Hindlimb muscle (tissue), 1 donor: ENCODE measurements at places on chromosomes 4 and X. TPM values are rescaled to one million over a fixed set of nuclear protein-coding genes. Genes with fewer than 3 reads are reported as not detected.
A peak's percentile ranks its signal among the peaks of the same experiment; 100 is the strongest.

DNA sequence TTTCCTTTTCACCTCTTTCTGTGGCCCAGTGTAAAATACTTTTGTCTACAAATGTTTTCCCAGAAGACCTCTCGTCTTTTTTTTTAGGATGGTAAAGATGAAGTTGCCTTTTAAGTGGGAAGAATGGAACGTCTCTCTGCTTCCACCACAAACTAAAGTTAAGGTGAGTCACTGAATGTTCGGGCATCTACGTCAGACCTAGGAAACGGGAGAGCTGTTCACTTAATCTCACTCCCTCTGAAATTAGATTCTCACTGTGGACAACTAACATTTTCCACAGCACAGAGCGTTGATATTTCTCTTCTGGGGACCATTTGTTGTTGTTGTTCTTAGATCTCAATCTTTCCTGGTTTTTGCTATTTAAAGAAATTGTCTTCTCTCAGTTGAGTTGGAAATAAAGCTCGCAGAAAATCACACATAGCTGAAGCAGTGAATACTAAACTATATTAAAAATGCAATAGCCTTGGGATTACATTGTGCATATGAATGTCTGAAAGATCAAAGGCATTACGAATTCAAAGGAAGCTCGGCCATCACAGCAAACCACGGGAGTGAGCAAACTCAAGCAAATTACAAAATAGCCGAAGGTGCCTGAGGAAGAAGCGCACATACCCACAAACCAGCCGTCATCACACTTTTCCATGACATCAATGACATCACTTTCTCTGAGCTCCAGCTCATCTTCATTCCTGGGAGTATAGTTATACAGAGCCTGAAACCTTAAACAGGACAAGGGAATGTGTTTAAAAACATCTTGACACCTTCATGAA, 53.9 kb upstream of the PDLIM3 start:
- DNase-seq, result no peak

- DNase-seq, result peak; percentile 46
Observed at GRCh38 chr4:2598511-2599303, 62.3 kb downstream of the FAM193A start.

DNA sequence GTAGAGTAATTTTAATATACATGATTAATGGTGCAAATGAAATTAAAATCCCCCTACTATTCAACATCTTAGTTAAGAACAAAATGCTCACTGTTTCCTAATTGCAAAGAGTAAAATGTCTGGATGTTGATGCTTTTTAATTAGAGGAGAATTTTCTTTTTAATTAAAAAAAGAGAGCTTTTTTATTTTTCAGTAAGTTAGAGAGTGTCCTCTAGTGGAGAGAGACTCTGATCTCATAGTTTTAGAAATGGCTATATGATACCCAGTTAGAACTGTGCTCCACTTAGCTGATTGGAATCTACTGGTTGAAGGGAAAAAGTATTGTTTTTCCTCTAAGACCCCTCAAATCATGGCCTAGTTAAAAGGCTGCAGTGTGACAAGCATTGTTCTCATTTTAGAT, 312.0 kb upstream of the MAGEB2 start:
- DNase-seq, result no peak

FHIP1A gene
- 15.5 TPM for polyA plus RNA-seq

- no peak for DNase-seq
Observed at GRCh38 chr4:183241322-183241640, 78.8 kb downstream of the CLDN22 start.

IL13RA2 gene
- not detected for polyA plus RNA-seq

GABRB1 gene
- not detected for polyA plus RNA-seq

GRCh38 chr4:113293674-113294073, 244.2 kb downstream of the ANK2 start:
- peak; percentile 70 for DNase-seq

DNA sequence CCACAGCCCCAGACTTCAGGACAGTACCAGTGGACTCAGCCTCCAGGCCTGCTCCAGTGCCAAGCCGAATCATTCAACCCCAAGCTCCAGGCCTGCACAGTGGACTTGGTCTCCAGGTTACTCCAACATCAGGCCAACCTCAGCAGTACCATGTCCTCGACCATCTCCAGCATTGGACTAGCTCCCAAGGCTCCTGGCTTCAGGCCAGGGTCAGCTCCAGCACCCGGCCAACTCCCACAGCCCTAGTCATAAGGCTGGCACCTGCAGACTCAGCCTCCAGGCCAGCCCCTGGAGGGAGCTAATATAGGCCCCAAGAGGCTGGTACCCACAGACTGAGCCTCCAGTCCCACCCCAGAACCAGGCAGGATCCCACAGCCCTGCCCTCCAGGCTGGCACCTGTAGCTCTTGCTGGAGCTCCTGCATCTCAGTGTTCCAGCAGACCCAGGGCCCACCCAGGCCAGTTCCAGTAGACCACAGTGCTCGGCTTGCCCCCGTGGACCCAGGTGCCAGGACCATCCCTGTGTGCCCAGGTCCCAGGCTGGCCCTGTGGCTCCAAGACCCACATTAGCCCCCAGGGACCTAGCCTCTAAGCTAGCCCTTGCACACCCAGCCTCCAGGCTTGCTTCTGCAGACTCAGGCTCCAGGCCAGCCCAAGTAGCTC, 25.6 kb downstream of the ZMAT1 start:
- DNase-seq, result no peak

DNA sequence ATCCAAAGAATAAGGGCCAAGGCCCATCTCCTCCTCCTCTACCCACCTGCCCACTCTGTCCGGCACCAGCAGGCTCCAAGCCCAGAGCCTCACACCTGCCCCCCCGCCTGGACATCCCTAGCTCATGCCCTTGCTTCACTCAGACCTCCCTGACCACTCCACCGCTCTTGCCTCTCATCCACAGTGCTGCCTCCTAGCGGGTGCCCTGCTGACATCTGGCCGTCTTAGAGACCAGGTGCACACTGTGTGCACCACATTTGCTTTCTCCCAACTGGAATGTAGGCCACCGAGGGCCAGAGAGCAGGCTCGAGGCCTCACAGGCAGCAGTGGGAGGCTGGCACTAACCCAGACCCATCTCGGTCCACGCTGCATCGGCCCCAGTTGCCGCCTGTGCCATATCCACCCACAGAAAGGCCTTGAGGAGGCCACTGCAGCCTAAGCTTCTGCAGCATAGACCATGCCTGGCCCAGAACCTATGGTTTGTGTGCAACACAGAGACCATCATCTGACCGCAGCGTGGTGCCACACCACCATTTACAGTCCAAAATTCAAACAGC, 13.5 kb downstream of the LETM1 start:
- DNase-seq, result no peak

TBC1D8B gene
- polyA plus RNA-seq, result 3.5 TPM

DNA sequence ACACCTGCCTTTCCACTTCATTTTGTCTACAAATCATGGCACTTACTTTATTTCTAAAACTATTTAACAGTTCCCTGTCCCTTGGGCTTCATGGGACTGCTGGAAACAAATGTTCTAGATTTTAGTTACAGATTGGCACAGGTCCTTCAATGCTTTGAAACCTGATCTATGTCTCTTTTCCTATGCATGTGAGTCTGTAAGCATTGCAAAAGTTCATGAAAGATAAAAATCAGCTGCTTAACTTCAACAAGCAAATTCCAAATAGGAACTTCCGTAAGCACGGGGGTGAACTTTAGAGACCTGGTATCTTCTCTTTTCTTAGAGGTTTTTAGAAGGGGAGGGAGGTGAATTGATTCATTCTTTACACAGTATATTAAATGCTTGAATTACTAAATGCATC, 9.5 kb downstream of the LGI2 start:
- no peak for DNase-seq

ASB5 gene
- 128 TPM for polyA plus RNA-seq

DNA sequence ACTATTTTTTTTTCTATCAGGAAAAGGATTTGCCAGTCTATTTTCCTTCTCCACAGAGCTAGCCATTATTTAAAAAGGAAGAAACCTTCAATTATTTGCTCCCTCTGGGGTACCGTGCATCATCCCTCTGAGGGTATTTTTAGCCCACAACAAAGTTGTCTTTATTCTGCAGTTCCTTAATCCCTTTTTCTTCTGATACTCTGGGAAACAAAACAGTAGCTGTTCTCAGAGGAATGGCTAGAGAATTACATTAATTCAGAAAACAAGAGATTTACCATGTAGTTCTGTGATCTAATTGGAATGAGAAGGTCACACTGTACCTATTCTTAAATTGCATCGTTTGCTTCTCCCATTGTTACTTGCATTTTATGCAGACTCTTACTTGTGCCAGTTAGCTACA, 1056.7 kb downstream of the STIM2 start:
- DNase-seq, result no peak

- no peak for DNase-seq
Observed at GRCh38 chrX:32937043-32937442, 274.3 kb downstream of the DMD start.

GRCh38 chr4:102736636-102737549, 23.9 kb downstream of the MANBA start:
- no peak for DNase-seq

FAM53A gene
- 2.4 TPM for polyA plus RNA-seq

GRCh38 chr4:108331905-108332632, 163.3 kb upstream of the LEF1 start:
- no peak for DNase-seq

BMX gene
- polyA plus RNA-seq, result 2.3 TPM

DNA sequence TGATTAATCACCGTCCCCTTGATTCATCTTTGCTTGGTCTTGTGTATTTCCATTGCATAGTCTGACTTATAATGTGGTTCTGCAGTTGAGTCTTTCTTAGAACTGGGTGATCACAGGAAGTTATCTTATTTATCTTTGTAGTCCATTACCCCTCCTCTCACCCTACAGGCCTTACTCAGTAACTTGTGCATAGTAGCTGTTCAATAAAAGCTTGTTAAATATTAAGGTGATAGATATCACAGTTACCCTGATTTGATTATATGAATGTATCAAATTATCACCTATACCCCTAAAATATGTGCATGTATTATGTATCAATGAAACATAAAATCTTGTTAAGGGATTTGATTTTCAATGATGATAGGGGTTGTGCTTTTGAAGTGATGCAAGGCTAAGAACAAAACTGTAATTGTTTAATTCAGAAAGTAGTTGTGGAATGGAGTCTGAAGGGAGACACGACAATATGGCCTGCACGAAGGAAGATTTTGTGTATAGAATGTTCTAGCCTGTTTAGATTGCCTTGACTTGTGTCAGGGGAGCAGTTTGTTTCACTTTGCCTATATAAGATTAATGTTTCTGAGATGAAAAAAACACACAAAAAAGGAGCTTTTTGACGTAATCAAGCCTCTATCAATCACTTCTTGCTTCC, 132.4 kb upstream of the LIMCH1 start:
- DNase-seq, result no peak

GRCh38 chr4:113636877-113637276, 124.7 kb downstream of the CAMK2D start:
- no peak for DNase-seq

ARMCX4 gene
- 49.6 TPM for polyA plus RNA-seq

- peak; percentile 15 for DNase-seq
Observed at GRCh38 chrX:10367406-10367805, 210.6 kb downstream of the CLCN4 start.

- no peak for DNase-seq
Observed at GRCh38 chr4:71866212-71866885, 82.5 kb upstream of the GC start.

DNA sequence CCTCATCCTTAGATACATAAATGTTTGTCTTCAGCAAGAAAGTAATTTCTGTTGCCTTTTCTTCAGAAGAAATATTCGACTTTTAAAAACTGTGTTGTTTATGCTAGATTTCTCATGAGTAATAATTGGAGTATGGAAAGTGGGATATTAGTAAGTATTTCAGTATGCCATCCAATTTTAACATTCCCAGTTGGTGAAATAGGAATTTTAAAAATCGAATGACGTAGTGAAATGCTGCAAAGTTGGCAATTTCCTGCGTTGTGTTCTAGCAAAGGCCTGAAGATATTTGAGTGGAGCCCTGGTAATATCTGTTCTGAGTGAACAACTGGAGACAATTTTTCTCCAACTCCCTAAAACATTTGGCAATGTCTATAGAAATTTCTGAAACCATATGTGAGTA, 190.1 kb downstream of the ZNF330 start:
- no peak for DNase-seq

- no peak for DNase-seq
Observed at GRCh38 chr4:173288296-173288695, 45.9 kb downstream of the HMGB2 start.

- no peak for DNase-seq
Observed at GRCh38 chr4:174317531-174317930, 33.8 kb downstream of the CEP44 start.

DNA sequence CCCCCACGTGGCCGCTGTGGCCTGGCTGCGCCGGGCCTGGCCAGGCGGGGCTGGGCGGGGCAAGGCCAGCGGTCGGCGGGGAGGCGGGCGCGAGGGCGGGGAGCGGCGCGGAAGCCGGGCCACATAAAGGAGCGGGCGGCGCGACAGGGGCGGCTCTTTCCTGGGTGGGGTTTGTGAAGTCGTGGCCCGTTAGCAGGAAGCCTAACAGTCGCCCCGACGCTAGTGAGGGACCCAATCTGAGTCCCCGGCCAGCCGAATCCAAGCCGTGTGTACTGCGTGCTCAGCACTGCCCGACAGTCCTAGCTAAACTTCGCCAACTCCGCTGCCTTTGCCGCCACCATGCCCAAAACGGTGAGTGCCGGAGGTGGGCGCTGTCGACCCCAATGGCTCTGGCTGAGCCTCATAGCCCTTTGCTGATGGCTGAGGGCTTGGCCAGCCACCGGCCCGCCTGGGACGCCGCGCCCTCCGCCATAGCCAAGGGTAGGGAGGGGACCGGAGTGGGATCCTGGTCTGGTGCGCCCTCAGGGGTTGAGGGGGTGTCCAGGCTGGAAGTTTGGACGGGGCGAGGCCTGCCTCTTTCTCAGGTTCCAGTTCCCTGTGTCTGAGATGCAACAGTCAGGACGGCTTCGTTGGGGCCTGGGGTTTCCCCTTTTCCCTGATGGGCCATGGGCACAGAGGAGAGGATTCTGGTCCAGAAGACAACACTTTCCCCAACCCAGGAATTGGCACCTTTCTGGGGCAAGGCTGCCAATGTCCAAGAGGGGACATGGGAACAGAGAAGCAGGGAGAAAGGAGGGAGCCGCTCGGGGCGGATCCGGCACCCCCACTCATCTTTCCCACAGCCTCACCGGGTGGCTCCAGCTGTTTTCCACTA, at the start of gene MSN:
Gene MSN, plus strand, starts transcription at position 152 of the 874 bp plus-strand sequence. Its CDS starts 188 bp downstream, at position 340.
- DNase-seq, result peak; percentile 65

- DNase-seq, result no peak
Observed at GRCh38 chr4:123443401-123444289, 47.0 kb downstream of the SPRY1 start.

SSX2 gene
- not detected for polyA plus RNA-seq
